Stimulated activated naive CD4-positive, alpha-beta T cell (primary cell): ENCODE measurements at places on chromosomes 3 and 15.

DNA sequence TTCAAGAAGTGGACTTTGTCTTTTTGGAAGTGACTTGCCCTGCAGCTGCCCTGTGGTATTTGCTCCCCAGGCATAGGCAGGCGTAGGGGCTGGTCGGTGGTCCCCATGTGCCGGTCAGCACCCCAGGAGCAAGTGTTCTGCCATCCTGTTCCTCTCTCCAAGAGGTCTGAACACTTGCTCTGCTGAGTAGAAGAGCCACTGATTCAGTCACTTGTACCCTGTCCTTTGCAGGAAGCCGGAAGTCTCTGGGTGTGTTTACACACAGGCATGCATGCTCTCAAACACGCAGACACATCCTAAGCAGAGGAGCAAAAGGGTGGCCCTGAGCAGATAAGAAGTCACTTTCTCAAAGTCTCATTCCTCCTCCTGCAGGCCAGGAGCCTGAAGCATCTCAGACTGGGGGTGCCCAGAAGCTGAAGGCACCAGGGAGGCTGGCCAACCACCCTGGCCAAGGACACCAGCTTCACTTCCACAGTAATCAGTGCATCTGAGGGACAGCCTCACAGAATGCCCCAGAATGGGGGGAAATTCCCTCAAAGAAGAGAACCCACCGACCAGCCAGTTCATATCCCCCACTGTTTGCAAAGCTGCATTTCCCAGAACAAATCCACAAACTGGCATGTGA, 88.7 kb upstream of the POMGNT2 start:
- peak; percentile 62 for DNase-seq

DNA sequence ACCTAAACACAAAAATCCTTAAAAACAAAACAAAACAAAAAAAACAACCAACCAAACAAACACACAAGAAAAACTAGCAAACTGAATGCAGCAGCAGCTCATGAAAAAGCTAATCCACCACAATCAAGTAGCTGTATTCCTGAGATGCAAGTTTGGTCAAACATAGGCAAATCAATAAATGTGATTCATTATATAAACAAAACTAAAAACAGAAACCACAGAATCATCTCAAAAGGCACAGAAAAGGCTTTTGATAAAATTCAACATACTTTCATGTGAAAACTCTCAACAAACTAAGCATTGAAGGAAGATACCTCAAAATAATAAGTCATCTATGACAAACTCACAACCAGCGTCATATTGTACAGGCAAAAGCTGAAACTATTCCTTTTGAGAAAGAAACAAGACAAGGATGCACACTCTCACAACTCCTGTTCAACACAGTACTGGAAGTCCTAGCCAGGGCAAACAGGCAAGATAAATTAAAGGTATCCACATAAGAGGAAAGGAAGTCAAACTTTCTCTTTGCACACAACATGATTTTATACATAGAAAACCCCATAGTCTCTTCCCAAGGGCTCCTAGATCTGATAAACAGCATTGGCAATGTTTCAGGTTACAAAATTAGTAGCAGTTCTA, 495.1 kb upstream of the SGO1 start:
- no peak for DNase-seq

DNA sequence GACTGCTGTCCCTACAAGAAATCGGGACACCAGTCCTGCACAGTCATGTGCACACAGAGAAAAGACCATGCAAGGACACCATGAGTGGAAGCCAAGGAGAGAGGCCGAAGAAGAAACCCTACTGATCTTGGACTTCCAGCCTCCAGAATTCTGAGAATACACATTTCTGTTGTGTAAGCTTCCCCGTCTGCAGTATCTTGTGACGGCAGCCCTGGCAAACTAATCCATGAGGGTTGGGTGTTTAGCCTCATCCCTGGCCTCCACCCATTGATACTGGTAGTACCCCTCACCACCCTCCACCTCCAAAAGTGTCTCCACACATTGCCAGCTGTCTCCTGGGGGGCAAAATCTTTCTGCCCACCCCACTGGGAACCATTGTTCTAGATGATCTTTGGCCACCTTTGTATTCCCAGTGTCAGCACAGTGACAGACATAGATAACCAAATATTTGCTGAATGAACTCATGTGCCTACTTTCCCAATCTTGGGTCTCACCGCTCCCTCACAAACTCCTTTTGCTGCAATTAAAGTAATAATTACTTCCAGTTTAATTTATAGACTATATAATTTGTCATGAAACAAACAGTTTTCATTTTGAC, 83.8 kb downstream of the RAD18 start:
- DNase-seq = no peak

DNA sequence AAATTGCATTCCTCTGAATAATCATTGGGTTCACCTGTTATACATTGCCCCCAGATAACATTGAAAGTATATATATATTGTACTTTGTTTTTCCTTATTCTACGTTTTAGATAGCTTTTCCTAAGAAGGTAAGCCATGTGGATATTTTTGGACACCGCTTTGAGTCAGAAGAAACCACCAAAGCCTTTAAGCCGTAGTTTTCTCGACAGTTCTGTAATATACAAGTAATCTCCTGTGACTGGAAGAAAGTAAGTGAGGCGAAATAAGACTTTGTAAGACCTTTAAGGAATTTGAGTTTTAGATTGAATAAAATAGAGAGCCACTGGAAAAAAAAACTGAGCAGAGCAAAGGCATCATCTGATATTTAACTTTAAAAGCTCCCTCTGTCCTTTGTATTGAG, 1092.0 kb downstream of the DIPK2A start:
- no peak for DNase-seq

DNA sequence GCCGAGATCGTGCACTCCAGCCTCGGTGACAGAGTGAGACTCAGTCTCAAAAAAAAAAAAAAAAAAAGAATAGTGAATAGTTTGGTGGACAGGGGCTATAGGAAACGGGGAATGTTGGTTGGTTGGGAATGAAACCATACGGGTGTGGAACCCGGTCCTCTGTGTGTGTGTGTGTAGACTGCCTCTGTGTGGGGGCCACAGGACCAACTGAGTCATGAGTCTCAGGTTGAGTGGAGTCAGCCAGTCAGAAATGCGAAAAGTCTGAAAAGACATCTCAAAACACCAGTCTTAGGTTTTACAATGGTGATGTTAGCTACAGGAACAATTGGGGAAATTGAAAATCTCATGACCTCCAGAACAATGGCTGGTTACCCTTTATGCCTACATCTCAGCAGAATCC, 44.5 kb downstream of the ZDHHC19 start:
- DNase-seq = no peak

GRCh38 chr3:49627634-49628033, 46.5 kb upstream of the APEH start:
- DNase-seq = no peak

DNA sequence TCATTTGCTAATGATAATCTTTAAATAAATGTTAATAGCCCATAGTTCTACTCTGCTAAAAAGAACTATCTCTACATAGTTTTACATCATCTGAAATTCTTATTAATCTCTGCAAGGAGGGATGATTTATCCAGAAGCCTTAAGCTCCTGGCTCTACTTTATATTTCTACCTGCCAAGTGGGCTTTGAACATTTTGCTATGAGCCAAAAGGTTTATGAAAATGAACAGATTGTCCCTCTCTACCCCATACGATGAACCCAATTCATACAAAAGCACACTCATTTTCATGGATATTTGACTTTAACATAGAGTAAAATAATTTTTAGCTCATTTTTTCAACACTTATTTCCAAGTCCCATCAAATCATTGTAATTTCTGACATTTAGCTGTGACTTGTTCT, 611.0 kb downstream of the NSUN3 start:
- DNase-seq = no peak

DNA sequence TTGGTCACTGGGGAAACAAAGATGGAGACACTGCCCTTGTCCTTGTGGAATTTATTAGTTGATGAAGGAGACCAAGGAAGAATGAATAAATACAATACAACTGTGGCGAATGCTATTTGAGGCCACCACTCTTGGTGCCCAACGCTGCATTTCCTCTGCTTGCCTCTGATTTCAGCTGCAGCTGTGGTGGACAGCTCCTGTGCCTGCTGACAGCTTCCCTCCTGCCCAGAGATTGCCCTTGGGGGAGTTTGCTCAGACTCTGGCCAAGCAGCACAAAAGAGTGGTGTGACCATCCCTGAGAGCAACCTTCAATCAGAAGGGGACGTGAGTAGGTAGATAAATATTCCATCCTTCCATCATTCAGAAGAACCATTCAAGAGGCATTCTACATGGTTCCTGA, 64.6 kb upstream of the FHIT start:
- no peak for DNase-seq

- peak; percentile 70 for DNase-seq
Measured at GRCh38 chr3:136194409-136195257, 1.5 kb downstream of the MSL2 start.

GRCh38 chr3:99586701-99587100, 51.7 kb upstream of the COL8A1 start:
- no peak for DNase-seq

DNA sequence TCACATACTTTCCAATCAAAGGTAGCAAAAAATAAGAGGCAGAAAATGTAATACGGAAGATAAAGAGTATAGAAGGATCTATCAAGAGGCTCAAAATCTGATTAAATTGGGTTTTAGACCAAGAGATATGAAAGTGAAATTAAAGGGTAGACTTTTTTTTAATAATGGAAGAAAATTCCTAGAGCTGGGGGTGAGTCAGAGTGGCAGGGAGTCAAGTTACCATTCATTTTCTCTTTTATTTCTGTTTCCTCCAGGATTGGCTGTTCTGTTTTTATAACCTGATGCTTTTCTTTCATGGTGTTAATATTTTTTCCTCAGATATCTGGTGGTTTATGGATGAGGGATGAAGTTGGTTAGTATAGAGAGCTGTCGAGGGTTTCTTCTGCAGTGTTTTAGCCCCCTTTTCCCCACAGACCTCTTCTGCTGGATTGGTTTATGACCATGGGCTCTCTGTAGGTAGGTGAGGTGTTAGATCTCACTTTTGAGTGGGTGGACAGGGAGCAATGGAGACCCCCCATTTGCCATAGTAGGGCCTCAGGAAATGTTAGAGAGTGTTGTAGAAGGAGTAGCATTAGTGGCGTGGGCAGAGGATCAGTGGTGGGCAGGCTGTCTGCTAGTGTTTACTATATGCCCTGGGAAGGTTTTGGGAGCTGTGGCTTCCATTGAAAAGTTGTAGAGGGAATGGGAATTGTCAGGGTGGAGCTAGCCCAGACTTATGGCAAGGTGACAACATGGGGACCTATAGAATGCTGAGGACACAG, 201.6 kb upstream of the GOLGA6L4 start:
- DNase-seq = no peak

DNA sequence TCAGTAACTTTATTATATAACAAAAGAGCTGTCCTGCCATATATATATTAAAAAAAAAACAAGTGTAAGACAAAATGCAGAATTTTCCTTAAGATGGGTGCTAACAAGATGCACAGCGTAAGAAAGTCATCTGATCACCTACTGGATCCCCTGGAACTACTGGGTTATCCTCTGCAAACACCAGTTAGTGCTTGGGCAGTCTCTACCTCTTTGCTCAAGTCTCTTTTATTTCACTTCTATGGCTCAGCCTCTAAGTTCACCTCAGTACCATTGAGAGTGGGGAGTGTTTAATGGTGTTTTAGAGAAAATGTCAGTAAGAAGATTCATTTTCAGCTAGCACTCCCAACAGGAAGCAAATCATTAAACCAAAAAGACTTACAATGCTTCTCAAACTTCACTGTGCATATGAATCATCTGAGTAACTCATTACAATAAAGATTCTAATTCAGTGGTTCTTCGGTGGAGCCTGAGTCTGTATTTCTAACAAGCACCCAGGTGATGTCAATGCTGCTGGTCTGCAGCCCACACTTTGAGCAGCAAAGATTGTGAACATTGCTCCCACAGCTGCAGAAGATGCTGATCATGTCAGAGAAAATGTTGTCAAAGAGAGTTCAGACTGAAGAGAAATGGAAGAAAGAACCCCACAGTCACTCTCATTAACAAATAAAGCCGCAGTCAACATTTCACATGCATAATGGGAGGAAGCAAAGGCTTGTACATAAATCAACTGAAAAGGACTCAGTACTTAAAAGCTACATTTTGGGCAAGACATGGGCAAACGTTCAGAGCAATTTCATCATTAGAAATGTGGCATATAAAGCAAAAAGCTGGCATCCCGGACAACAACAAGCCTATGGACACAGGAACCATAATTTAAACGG, 227.1 kb upstream of the ATP11B start:
- no peak for DNase-seq

DNA sequence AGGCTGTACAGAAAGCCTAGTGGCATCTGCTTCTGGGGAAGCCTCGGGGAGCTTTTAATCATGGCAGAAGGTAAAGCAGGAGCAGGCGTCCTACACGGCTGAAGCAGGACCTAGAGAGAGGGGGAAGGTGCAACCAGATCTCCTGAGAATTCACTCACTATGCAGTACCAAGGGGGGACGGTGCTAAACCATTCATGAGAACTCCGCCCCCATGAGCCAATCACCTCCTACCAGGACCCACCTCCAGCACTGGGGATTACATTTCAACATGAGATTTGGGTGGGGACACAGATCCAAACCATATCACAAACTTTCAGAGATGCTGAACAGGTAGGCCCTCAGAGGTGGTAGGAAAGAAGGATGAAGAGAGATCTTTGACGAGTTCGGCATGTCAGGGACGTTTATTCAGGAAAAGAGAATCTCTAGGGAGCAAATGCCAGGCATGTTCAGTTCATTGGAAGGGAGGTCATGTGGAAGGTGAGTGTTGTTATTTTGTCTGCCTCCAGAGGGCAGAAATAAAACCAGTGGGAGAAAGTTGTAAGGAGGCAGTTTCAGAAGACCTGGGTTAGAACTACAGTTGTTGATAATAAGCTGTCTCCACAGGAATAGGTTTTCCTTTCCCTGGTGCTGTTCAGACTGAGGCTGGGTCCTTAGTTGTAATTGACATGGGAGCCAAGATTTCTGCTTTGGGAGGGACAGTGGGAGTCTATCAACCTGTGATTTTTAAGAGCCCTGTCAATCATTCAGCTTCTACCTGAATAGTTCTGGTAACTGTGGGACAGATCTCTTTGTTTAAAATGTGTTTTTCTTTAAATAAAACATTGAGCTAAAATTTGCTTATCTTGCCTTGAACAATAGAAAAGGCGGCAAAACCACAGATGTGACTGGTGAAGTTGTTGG, 4.3 kb upstream of the FNDC3B start:
- DNase-seq = no peak

DNA sequence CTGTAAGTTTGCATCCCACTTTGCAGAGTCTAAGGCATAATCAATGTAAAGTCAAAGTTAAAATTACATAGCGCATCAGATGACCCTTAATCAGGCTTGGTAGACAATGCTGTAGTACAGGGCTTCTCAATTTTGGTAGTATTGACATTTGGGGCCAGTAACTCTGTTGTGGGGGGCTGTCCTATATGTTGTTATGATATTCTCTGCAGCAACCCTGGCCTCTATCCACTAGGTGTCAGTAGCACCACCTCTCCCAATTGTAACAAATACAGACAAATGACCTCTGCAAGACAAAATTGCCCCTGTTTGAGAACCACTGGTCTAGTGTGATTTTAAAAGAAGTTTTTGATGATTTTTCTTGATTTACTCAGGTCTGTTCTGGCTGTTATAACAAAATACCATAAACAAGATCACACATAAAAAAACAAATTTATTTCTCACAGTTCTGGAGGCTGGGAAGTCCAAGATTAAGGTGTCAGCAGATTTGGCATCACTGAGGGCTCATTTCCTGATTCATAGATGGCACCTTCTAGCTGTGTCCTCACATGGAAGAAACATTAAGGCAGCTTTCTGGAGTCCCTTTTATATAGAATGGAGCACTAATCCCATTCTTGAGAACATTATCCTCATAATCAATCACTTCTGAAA, 37.6 kb upstream of the SLC9A9 start:
- no peak for DNase-seq

- DNase-seq = no peak
Measured at GRCh38 chr3:170107941-170108340, 70.1 kb downstream of the GPR160 start.

GRCh38 chr3:12470111-12470510, 14.2 kb upstream of the TSEN2 start:
- no peak for DNase-seq
